Activated T-helper 2 cell treated with anti-CD3 and anti-CD28 coated beads, Interferon-gamma antibody, Interleukin-2, Interleukin-4, amounts not matched to agents 10 μg/mL and 5 μg/mL and 100 μg/mL, durations not matched to agents 14 hours and 24 hours and 36 hours (primary cell): ENCODE measurements at places on chromosomes 11 and 22. TPM values are rescaled to one million over a fixed set of nuclear protein-coding genes. Genes with fewer than 3 reads are reported as not detected.
A peak's percentile ranks its signal among the peaks of the same experiment; 100 is the strongest.

SYCE3 gene
- 0.62 TPM in 1 of 2 replicates, not detected in the other for total RNA-seq

FAM111B gene
- 57.6 and 59.4 TPM in 2 replicates for total RNA-seq

ABTB2 gene
- 32.9 and 33.1 TPM in 2 replicates for total RNA-seq

BLID gene
- not detected in 2 replicates for total RNA-seq

ALX4 gene
- total RNA-seq, result not detected in 2 replicates

CST6 gene
- 0.69 and 0.75 TPM in 2 replicates for total RNA-seq

TMEM80 gene
- total RNA-seq, result 11.4 and 13.0 TPM in 2 replicates

DNA sequence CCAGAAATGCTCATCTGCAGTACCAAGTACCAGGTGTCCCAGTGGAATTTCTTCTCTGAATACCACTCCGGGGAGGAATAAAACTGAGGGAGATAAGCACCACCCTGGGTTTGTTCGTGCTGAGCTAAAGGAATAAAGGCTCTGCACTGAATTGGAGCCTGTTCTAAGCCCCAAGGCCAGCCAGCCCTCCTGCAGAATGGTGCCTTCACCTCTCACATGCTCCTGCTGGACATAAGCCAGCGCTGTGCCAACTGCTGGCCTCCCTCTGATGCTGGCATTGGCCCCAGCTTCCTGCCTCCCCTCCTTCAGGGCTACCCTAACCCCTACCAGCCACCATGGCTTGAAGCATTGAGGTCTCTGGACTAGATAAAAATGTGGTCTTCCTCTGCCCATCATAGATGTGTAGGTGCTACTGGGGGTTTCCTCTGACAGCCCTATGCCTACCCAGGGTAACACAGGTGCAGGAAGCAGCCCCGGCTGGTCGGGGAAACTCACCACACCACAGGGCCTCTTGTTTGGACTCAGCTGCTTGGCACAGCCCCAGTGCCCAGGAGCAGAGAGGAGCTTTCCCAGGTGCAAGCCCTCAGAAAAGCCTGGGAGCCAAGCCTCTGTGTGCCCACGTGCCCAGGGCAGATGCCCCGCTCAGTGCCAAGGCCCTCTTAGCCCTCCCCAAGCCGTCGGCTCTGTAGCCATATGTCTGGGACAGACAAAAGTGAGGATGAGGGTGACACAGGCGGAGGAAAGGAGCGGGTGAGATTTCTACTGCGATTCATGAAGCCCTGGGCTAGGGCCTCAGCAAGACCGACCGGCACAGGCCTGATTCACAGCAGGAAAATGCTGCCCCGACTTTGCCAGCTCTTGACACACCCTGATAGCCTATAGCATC, 34.1 kb upstream of the JAM3 start:
- no peak overlapping the region for H3K4me3 ChIP-seq
- peaks cover 2% of the 10 kb centered on the region for H3K36me3 ChIP-seq
- H3K4me1 ChIP-seq, result peaks cover 40% of the 10 kb centered on the region
- H3K27me3 ChIP-seq, result peaks cover 15% of the 10 kb centered on the region
- DNase-seq, result no peak

- no peaks in the 10 kb centered on the region for H3K4me1 ChIP-seq
These were observed 77.0 kb upstream of the SLC25A18 start for GRCh38 chr22:17486313-17486712.

GRCh38 chr11:103768816-103769215, 267.6 kb upstream of the DDI1 start:
- H3K4me1 ChIP-seq, result no peaks in the 10 kb centered on the region
- no peaks in the 10 kb centered on the region for H3K27me3 ChIP-seq
- H3K36me3 ChIP-seq, result no peaks in the 10 kb centered on the region
- DNase-seq, result no peak
- no peak overlapping the region for H3K4me3 ChIP-seq

DNA sequence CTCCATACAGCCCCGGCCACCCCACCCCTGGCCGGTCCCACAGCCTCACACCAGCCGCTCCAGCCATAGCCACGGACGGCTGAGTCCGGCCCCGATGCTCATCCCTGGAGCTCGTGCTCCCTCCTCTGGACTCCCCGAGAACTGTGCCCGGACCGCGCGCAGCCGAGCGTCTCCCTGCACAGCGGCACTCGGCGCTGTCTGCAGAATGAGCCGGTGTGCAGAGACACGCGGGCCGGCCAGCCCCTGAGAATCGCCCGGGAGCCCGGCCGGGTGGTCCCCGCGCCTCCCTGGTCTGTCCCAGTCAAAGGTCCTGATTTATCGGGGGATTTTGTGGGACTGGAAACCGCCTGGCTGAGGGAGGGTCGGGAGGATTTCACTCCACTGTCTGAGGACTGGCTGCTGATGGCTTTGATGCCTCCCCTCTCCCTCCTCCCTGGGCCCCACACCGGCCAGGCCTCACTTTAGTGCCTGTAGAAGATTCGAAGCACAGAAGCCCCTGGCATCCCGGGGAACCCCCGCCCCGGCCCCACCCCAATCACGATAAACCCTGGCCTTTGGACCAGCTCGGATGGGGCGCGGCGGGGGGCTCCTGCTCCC, 102.7 kb downstream of the BRD1 start:
- peak; percentile 69 for DNase-seq
- peaks cover 8% of the 10 kb centered on the region for H3K4me1 ChIP-seq
- peaks cover 30% of the 10 kb centered on the region for H3K27me3 ChIP-seq
- H3K4me3 ChIP-seq, result peak overlapping the region; percentile 66
- H3K36me3 ChIP-seq, result no peaks in the 10 kb centered on the region

DNA sequence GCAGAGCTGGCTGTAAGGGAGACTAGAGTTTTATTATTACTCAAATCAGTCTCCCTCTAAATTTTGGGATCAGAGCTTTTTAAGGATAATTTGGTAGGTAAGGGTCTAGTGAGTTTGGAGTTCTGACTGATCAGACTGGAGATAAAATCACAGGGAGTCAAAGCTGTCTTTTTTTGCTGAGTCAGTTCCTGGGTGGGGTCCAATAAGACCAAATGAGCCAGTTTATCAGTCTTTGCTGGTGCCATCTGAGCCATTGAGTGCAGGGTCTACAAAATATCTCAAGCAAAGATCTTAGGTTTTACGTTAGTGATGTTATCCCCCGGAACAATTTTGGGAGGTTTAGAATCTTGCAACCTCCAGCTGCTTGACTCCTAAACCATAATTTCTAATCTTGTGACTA, 935.1 kb upstream of the RAG2 start:
- no peaks in the 10 kb centered on the region for H3K27me3 ChIP-seq
- no peaks in the 10 kb centered on the region for H3K4me1 ChIP-seq
- no peak overlapping the region for H3K27ac ChIP-seq
- no peak for DNase-seq
- H3K36me3 ChIP-seq, result no peaks in the 10 kb centered on the region

DNA sequence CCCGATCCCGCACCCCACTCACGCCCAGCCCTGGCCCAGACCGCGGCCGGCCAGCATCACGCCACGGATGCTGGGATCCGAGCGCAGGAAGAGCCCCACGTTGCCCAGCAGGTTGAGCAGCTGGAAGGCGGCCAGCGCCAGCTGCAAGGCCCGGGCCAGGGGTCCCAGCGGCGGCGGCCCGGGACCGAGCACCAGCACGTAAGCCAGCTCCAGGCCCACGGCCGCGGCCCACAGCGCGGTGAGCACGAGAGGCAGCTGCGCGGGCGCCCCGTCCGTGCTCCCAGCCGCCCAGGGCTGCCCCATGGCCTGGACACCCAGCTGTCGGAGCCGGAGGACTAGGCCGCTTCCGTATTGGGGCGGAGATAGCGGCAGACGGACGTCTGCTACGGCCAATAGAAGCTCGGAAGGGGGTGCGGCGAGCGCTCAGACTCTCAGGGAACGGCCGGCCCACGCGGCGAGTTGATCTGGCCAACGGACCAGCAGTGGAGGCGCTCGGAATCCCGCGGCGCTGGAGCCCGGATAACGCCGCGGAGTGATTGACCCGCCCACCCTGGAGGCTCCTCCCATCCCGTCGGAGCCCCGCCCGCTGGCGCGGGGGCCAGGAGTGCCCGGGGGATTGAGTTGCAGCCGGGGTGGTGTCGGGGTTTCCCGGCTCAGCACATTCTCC, at the start of gene ZDHHC24:
ZDHHC24 (minus strand) TSS at position 348 of the 667 bp plus-strand sequence; CDS start at position 303, 45 bp downstream.
- DNase-seq, result peak; percentile 87
- peaks cover 21% of the 10 kb centered on the region for H3K36me3 ChIP-seq
- H3K27ac ChIP-seq, result peak within 1 kb of the TSS; percentile 58
- H3K4me1 ChIP-seq, result peaks cover 24% of the 10 kb centered on the region
